Spinal cord (tissue), 10 donors: ENCODE measurements at places on chromosomes 6 and 20. TPM values are rescaled to one million over a fixed set of nuclear protein-coding genes. Genes with fewer than 3 reads are reported as not detected.

GRCh38 chr6:259901-260508, 32.3 kb upstream of the DUSP22 start:
- DNase-seq, result no peak
- no peak overlapping the region for H3K4me3 ChIP-seq
- H3K4me1 ChIP-seq, result no peaks in the 10 kb centered on the region
- no peaks in the 10 kb centered on the region for H3K36me3 ChIP-seq
- no peaks in the 10 kb centered on the region for H3K27me3 ChIP-seq
- no peak overlapping the region for H3K27ac ChIP-seq

SYCP2 gene
- total RNA-seq, result 11.0 TPM

RTN4IP1 gene
- 7.4 TPM for total RNA-seq

TMEM63B gene
- 29.2 TPM for total RNA-seq

GRCh38 chr6:90467546-90467945, 119.3 kb downstream of the MAP3K7 start:
- H3K27ac ChIP-seq, result no peak overlapping the region
- DNase-seq, result no peak
- H3K4me3 ChIP-seq, result no peak overlapping the region
- H3K36me3 ChIP-seq, result no peaks in the 10 kb centered on the region
- no peaks in the 10 kb centered on the region for H3K27me3 ChIP-seq

ABHD16B gene
- total RNA-seq, result not detected

DNA sequence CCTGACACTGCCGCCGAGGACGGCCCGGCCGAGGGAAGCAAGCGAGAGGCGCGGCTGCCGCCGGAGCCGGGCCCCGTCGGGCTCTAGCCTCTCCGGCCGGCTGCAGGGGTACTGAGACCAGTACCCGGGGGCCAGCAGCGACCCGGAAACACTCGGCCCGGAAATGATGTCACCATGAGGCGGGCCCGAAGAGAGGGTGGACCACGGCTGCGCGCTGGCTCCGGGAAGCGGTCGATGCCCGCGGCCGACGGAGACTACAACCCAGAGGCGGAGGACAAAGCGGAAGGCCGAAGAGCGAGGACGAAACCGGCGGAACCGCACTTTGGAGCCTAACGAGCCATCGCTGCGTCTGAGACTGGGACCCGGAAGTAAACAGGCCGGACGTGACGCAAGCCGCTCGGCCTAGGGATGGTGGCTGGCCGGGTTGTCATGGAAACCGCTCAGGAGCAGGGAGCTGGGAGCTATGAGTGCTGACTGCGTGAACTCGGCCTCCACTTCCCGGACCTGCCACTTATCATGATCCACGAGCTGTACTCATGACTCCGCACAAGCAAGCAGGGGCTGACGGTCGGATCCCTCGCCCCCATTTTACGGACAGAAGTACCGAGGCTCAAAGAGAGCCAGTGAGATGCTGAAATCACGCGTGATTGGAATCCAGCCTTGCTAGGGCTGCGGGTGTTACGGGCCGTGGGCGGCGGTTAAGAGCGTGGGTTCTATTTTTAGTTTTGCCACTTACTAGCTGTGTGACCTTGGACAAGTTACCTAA, at the start of gene SPATA2:
Gene SPATA2, minus strand, starts transcription at position 150 of the 766 bp plus-strand sequence. CDS start 7,039 bp downstream, outside the sequence.
- peaks cover 43% of the 10 kb centered on the region for H3K4me1 ChIP-seq
- peak within 1 kb of the TSS; percentile 96 for H3K4me3 ChIP-seq
- H3K27ac ChIP-seq, result peak within 1 kb of the TSS; percentile 100
- H3K36me3 ChIP-seq, result peaks cover 3% of the 10 kb centered on the region

GRCh38 chr6:72624557-72625160, 2.8 kb downstream of the KCNQ5 start:
- H3K36me3 ChIP-seq, result no peaks in the 10 kb centered on the region
- H3K27me3 ChIP-seq, result peaks cover 21% of the 10 kb centered on the region
- no peak for DNase-seq
- H3K4me1 ChIP-seq, result peaks cover 33% of the 10 kb centered on the region
- no peak overlapping the region for H3K4me3 ChIP-seq
- H3K27ac ChIP-seq, result no peak overlapping the region

- H3K27ac ChIP-seq, result no peak overlapping the region
- H3K27me3 ChIP-seq, result peaks cover 18% of the 10 kb centered on the region
- no peak for DNase-seq
- peaks cover 9% of the 10 kb centered on the region for H3K36me3 ChIP-seq
Measured at GRCh38 chr20:63552481-63553249, 1.3 kb upstream of the FNDC11 start.

DNA sequence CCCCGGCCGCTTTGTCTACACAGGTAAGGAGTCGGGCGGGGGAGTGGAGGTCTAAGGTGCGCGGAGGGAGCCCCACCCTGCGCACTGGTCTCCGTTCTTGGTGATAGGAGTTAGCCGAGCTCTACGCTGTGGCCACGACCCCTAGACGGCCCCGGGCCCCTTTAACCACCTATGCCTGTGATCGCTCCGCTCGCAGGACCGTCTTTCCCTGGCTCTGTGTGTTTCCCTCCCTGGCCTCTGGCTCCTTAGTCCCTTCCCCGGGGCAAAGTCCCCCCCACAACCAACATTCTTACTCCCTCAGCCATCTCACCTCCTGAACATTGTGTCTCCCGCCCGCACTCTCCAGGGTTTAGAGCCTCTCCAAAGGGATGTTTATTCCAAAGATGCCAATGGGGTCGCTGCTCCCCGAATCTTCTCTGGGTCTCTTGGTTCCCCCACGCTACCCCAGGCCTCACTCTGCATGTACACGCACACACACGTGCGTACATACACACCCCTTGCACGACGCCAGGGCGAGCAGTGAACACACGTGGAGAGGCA, 50.4 kb downstream of the CPXM1 start:
- H3K36me3 ChIP-seq, result peaks cover 14% of the 10 kb centered on the region
- no peak for DNase-seq
- peaks cover 25% of the 10 kb centered on the region for H3K4me1 ChIP-seq
- H3K27ac ChIP-seq, result no peak overlapping the region
- H3K4me3 ChIP-seq, result no peak overlapping the region

CTAGE9 gene
- not detected for total RNA-seq

GRCh38 chr20:21435576-21435975, 38.2 kb upstream of the NKX2-4 start:
- H3K4me3 ChIP-seq, result no peak overlapping the region
- no peaks in the 10 kb centered on the region for H3K4me1 ChIP-seq
- H3K36me3 ChIP-seq, result no peaks in the 10 kb centered on the region
- H3K27me3 ChIP-seq, result no peaks in the 10 kb centered on the region
- DNase-seq, result no peak
- no peak overlapping the region for H3K27ac ChIP-seq

SLC22A2 gene
- total RNA-seq, result 6.7 TPM

GRCh38 chr20:44601236-44601671, 18.9 kb downstream of the PKIG start:
- peaks cover 41% of the 10 kb centered on the region for H3K4me1 ChIP-seq
- DNase-seq, result no peak
- H3K4me3 ChIP-seq, result no peak overlapping the region
- H3K27ac ChIP-seq, result peak overlapping the region; percentile 65
- H3K27me3 ChIP-seq, result no peaks in the 10 kb centered on the region

GRCh38 chr6:79240509-79240908, 6.0 kb upstream of the HMGN3 start:
- no peak overlapping the region for H3K27ac ChIP-seq
- no peak for DNase-seq
- H3K36me3 ChIP-seq, result no peaks in the 10 kb centered on the region
- H3K4me1 ChIP-seq, result no peaks in the 10 kb centered on the region
- H3K4me3 ChIP-seq, result no peak overlapping the region

FOXA2 gene
- total RNA-seq, result not detected

GPX5 gene
- total RNA-seq, result not detected

KIAA0408 gene
- 17.6 TPM for total RNA-seq

DNA sequence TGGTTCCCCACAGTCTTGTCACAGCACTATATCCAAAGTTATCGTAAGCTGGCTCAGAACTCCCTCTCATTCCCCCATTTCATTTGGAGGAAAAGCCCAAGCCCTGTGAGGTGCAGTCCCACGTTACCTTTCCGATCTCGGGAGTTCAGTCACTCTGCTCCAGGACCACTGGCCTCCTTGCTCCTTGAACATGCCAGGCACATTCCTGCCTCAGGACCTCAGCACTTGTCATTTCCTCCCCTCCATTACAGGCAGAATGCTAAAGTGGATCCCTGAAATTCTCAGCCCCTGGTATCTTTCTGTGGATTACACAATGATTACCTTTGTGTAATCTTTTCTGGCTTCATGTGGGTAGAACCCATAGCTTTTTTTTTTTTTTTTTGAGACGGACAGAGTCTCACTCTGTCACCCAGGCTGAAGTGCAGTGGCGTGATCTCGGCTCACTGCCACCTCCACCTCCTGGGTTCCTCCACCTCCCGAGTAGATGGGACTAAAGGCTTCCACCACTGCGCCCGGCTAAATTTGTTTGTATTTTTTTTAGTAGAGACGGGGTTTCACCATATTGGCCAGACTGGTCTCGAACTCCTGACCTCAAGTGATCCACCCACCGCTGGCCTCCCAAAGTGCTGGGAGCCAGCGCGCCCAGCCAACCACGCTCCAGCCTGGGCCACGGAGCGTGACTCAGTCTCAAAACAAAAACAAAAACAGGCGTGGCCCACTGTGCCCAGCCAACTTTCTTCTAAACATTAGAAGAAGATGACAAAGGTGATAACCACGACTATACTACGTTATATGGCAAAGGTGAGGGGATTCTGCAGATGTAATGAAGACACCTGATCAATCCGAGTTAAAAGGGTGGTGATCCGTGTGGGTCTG, 4.0 kb upstream of the OXT start:
- peaks cover 4% of the 10 kb centered on the region for H3K4me1 ChIP-seq
- no peak overlapping the region for H3K4me3 ChIP-seq
- H3K27me3 ChIP-seq, result peaks cover 14% of the 10 kb centered on the region
- H3K27ac ChIP-seq, result no peak overlapping the region
- no peaks in the 10 kb centered on the region for H3K36me3 ChIP-seq
- no peak for DNase-seq

ZNF391 gene
- total RNA-seq, result 6.3 TPM

GPR6 gene
- 0.59 TPM for total RNA-seq

DNA sequence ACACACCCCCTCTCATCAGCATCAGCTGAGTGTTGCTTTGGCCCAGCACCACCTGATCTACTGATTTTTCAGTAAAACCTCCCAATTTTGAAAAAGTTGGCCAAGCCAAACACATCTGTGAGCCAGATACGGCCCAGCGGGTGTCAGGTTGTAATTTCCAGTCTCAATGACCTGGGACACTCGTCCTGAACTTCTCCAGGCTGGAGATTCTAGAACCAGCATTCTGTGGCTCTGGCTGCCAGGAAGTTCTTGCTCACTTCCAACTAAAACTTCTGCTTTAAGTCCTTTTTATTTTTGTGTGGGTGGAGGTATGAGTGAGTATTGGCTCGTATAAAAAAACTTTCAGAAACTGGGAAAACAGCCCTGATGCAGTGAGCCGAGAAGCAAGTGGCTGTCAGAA, 5.1 kb downstream of the KIAA1755 start:
- peaks cover 35% of the 10 kb centered on the region for H3K4me1 ChIP-seq
- H3K36me3 ChIP-seq, result no peaks in the 10 kb centered on the region
- no peak overlapping the region for H3K4me3 ChIP-seq
- DNase-seq, result no peak

GRCh38 chr6:28580475-28580874, 54.8 kb downstream of the GPX5 start:
- H3K4me3 ChIP-seq, result no peak overlapping the region
- H3K36me3 ChIP-seq, result no peaks in the 10 kb centered on the region
- H3K27ac ChIP-seq, result no peak overlapping the region
- DNase-seq, result no peak
- no peaks in the 10 kb centered on the region for H3K4me1 ChIP-seq

- no peak overlapping the region for H3K4me3 ChIP-seq
- H3K36me3 ChIP-seq, result peaks cover 24% of the 10 kb centered on the region
- no peak for DNase-seq
- no peaks in the 10 kb centered on the region for H3K27me3 ChIP-seq
- H3K4me1 ChIP-seq, result peaks cover 15% of the 10 kb centered on the region
Measured at GRCh38 chr20:59738851-59739250, 134.5 kb downstream of the PHACTR3 start.

DNA sequence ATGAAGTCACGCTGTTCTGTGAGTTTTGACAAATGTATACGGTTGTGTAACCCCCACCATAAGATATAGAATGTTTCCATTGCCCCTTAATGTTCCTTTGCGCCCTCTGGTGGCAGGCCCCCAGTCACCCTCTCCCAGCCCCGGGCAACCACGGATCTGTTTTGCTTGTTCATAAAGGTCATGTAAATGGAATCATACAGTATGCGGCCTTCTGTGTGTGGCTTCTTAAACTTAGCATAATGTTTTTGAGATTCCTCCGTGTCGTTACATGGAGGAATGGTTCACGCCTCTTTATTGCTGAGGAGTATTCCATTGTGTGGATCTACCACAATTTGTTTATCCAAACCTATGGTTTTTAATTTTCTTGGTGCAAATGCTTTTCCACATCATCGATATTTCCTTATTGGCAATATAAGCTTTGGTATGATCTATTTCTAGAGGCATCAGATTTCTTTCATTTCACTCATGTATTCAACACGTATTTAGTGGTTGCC, 28.4 kb downstream of the LYRM2 start:
- H3K27ac ChIP-seq, result no peak overlapping the region
- H3K4me3 ChIP-seq, result no peak overlapping the region
- no peak for DNase-seq
- H3K36me3 ChIP-seq, result peaks cover 18% of the 10 kb centered on the region
- H3K4me1 ChIP-seq, result no peaks in the 10 kb centered on the region

DNA sequence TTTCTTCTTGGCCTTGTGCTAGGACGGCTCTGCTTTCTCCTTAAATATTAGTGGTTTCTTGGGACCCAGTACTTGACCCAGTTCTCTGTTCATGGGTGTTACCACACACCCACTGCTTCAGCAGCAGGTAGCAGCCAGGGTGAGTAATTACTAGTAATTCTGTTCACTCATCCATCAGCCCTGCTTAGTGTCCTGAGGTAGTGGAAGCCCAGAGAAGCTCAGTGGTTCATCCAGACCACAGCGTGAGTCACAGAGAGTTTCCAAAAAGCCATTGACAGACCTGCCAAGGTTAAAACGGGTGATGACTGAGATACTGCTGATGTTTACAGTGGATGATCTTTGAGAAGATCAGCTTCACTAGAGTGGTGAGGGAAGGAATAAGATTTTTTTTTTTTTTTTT, 51.7 kb upstream of the HINT3 start:
- H3K36me3 ChIP-seq, result no peaks in the 10 kb centered on the region
- no peak overlapping the region for H3K4me3 ChIP-seq
- H3K27ac ChIP-seq, result no peak overlapping the region
- no peaks in the 10 kb centered on the region for H3K27me3 ChIP-seq
- DNase-seq, result no peak

GRCh38 chr6:30568245-30568644, 3.0 kb upstream of the ABCF1 start:
- no peak overlapping the region for H3K27ac ChIP-seq
- H3K36me3 ChIP-seq, result peaks cover 2% of the 10 kb centered on the region
- peaks cover 13% of the 10 kb centered on the region for H3K4me1 ChIP-seq
- H3K4me3 ChIP-seq, result no peak overlapping the region
- no peak for DNase-seq
- no peaks in the 10 kb centered on the region for H3K27me3 ChIP-seq

MEP1A gene
- not detected for total RNA-seq

GRCh38 chr6:7155871-7156579, 48.3 kb downstream of the RREB1 start:
- no peak overlapping the region for H3K4me3 ChIP-seq
- DNase-seq, result no peak
- no peak overlapping the region for H3K27ac ChIP-seq
- H3K36me3 ChIP-seq, result no peaks in the 10 kb centered on the region
- peaks cover 18% of the 10 kb centered on the region for H3K4me1 ChIP-seq
- no peaks in the 10 kb centered on the region for H3K27me3 ChIP-seq
